ENCODE measurements at places on chromosomes 7 and 10. TPM values are rescaled to one million over a fixed set of nuclear protein-coding genes. Genes with fewer than 3 reads are reported as not detected.

The PDZD8 gene
- total RNA-seq: 18.4 TPM

The UPK3B gene
- 1.8 TPM for total RNA-seq

The CHN2 gene
- 3.8 TPM for total RNA-seq

The NUTM2E gene
- not detected for total RNA-seq

The POM121 gene
- total RNA-seq: 58.8 TPM

Measured in T-helper 17 cell (primary cell).